ENCODE measurements at places on chromosomes 11 and 22.
A peak's percentile ranks its signal among the peaks of the same experiment; 100 is the strongest.

DNA sequence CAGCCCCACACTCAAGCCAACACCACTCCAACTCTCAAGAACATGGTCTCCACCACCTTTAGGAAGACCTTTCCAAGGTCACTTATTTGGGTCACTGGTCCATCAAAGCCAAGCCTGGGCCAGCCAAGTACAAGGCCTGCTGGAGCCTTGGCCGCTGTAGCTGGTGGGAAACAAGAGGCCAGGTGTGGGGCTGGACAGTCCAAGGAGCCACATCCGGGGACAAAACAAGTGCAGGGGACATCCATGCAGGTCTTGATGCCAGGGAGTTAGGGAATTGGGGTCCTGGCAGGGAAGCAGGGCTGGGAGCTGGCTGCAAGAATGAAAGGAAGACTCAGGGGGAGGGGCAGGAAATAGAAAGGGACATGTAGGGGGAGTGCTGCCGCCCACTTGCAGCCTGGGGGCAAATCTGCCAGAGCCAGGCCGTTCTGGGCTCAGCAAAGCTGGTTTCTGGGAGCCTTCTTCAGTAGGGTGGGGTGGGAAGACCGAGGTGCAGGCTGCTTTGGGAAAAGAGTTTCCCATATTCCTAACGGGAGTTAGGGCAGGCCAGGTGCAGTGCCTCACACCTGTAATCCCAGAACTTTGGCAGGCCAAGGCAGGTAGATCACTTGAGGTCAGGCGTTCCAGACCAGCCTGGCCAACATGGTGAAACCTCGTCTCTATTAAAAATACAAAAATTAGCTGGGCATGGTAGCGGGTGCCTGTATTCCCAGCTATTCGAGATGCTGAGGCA is 69.5 kb upstream of the ATXN10 start:
- no peak for DNase-seq

DNA sequence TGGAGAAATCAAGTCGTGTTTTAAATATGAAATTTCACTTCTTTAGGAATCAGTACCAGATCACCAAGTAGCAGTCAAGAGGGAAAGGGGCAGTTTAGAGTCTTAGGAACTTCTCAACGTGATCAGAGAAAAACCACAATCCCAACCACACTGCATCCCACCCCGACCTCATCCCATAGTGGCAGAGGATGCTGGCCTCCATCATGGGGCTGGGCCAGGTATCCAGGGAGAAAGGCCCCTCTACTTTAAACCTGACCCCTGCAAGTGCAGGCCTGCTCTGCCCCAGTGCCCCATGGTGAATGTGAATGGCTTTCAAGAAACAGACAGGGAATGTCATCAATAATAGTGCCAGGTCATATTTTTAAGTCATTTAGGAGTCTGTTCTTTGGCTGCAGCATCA is 12.1 kb downstream of the CHST1 start:
- no peak for DNase-seq

- DNase-seq: peak; percentile 22
Observed at GRCh38 chr11:95884376-95884775, 39.5 kb downstream of the MTMR2 start.

- DNase-seq: no peak
Observed at GRCh38 chr22:41273128-41273527, 12.9 kb downstream of the RANGAP1 start.

DNA sequence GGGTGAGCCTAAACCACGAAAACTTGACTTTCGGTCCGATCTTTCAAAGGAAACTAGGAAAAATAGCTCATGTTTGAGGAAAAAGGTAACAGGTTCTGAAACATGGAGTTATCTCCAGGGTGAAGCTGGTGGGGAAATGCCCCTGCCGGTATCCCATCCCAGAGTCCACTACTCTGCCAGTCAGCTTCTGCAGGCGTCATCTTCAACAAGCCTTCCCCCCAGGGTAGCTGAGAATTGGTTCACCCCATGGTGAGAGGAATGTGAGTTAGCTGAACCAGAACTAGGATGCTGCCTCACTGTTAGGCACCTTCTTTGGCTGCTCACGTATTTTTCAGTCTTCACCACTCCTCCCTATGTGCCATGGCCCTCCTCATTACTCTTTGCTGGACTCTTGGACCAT is 1.1 kb downstream of the GVQW3 start:
- DNase-seq: no peak

GRCh38 chr22:29883045-29883774 is at the start of gene MTMR3:
Gene MTMR3, plus strand, starts transcription at chr22:29883174. Its CDS starts 87,886 bp downstream, at chr22:29971060.
- DNase-seq: peak; percentile 42

GRCh38 chr22:48832592-48832991 is 995.1 kb downstream of the BRD1 start:
- no peak for DNase-seq

- peak; percentile 33 for DNase-seq
Observed at GRCh38 chr11:119533921-119534736, 111.2 kb upstream of the THY1 start.
